ENCODE measurements at places on chromosomes 1 and 21.

DNA sequence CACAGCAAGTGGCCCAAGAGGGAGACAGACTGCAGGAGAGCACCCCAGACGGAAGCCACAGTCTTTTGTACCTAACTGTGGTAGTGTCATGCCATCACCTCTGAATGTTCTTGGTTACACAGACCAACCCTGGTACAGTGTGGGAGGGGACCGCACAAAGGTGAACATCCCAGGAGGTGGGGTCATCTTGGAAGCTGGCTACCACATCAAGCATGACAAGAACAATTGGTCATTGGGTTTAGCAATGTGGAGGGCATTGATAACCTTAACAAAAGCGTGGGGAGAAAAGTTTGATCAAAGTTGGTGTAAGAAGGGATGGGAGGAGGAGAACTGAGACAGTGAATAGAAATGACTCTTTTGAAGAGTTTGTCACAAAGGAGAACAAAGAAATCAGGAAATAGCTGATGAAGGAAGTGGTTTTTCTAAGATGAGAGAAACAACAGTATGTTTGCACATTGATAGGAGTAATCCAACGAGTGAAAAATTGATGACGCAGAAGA is 87.1 kb upstream of the CACNA1E start:
- no peak for DNase-seq

GRCh38 chr1:152506899-152507498 is 3.6 kb upstream of the LCE5A start:
- no peak for DNase-seq

- DNase-seq: no peak
Measured at GRCh38 chr1:53398576-53399365, 60.4 kb upstream of the DMRTB1 start.

DNA sequence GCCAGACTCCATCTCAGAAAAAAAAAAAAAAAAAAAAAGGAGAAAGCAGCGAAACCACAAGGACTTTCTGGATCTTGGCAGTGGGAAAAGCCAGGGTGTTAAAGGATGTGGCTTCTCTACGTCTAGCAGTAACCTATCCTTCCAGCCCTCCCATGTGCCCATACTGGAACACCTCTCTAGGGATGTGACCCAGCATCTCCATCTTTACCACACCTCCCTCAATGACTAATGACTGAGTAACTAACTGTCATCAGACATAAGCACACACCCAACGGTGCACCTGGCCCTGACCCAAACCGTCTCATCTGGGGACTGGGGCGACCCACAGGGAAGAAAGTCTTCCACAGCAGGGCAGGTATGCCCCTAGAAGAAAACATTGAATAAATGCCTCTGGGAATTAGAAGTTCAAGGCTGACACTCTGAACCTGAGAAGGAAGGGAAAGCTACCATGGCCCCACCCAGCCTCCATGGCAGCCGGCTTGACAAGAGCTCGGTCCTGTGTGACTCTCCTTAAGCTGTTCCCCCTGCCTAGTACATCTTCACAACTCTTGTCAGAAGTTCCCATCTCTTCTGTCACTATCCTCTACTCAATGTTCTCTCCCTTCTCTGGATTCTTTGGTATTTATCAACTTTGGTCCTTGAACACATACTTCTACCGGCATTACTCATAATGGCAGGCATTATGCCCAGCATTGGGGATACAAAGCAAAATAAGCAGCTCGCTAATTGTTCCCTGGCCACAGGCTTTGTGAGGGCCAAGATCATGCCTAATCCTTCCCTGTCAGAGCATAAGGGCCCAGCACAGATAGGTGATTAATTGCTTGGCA is 14.8 kb upstream of the PAQR6 start:
- DNase-seq: peak; percentile 46

DNA sequence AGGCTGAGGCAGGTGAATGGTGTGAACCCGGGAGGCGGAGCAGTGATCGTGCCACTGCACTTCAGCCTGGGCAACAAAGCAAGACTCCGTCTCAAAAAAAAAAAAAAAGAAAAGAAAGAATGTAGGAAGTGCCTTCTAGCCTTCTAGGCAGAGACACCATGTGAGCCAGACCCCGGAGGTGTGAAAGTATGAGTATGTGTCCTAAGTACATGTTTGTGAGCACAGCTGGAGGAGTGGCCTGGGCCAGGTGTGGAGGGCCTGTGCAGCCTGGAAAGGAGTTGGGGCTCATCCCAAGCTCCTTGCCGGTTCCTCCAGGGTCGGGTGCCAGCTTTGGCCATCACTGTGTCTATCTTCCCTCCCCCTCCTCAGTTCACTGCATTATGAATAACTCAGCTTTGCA is 13.0 kb downstream of the SOX13 start:
- no peak for DNase-seq

GRCh38 chr1:14377386-14377785 is 221.1 kb upstream of the KAZN start:
- DNase-seq: no peak

DNA sequence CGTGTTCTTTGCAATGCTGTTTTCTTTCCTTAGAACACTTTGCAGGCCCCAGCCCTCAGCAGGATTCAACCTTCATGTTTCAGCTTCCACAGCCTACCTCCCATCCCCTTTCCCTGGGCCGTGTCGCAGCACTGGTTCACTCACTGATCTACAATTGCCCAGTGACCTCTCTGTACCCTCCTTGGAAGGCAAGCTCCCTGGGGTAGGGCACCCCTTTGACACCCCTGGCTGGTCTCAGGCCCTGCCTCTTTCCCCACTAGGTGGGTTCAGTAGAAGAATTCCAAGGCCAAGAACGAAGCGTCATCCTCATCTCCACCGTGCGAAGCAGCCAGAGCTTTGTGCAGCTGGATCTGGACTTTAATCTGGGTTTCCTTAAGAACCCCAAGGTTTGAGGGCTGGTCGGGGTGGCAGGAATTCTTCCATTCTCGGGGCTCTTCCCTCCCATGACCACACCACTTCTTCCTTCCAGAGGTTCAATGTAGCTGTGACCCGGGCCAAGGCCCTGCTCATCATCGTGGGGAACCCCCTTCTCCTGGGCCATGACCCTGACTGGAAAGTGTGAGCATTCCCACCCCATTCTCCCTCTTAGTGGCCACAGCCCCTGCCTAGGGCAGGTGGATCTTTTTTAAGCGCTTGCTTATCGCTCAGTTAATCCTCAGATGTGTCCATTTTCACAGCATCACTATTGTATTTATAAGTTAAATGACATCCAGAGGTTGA is 7.3 kb downstream of the RHOC start:
- no peak for DNase-seq

- no peak for DNase-seq
Measured at GRCh38 chr1:236689713-236690569, 3.6 kb downstream of the ACTN2 start.

DNA sequence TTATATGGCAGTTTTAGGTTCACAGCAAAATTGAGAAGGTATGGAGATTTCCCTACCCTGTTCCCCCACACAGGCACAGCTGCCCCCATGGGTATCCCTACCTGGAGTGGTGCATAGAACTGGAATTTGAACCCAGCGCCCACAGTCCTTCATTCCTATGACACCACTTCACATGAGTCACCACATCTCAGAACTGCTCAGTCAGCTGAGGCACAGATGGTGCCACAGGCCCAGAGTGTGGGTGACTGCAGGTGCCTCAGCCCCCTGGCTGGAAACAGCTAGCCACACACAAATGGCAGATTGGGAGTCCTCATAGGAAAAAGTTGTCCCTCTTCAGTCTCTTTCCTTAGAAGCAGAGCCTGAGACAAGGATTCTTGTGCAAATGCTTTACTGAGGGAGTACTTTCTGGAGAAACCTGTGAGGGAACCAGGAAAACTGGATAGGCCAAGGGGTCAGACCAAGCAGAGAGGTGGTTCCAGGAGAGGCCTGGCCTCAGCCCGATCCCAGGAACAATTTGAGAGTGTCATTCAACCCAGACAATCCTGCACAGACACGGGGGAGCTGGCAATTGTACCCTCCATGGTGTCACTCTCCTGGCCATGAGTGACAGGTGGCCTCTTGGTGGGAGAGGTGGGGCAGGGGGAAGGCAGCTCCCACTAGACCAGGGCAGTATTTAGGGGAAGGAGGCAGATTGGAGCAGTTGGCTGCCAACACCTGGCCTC is 6.9 kb downstream of the PLA2G2D start:
- DNase-seq: no peak

Measured in AG04449 (cell line).